ENCODE measurements at places on chromosomes 3 and 15.
A peak's percentile ranks its signal among the peaks of the same experiment; 100 is the strongest.

GRCh38 chr3:120274739-120275167, 10.3 kb downstream of the GPR156 start:
- no peak for DNase-seq

GRCh38 chr3:127476936-127477335, 113.6 kb downstream of the TPRA1 start:
- no peak for DNase-seq

- DNase-seq: peak; percentile 69
These were observed 525 bp downstream of the NPTN start for GRCh38 chr15:73632670-73633058.

GRCh38 chr3:122623031-122623829, 45.8 kb downstream of the PARP15 start:
- DNase-seq: no peak

- DNase-seq: no peak
These were observed 7.8 kb upstream of the MAGEF1 start for GRCh38 chr3:184719709-184720108.

GRCh38 chr3:114418107-114418506, 124.3 kb downstream of the TIGIT start:
- DNase-seq: no peak

- no peak for DNase-seq
These were observed 25.8 kb downstream of the CRABP1 start for GRCh38 chr15:78365917-78366316.

GRCh38 chr15:83613714-83614113, 40.2 kb upstream of the ADAMTSL3 start:
- DNase-seq: no peak
